Adipocyte (in vitro differentiated cells): ENCODE measurements at places on chromosomes 12 and 14.
A peak's percentile ranks its signal among the peaks of the same experiment; 100 is the strongest.

DNA sequence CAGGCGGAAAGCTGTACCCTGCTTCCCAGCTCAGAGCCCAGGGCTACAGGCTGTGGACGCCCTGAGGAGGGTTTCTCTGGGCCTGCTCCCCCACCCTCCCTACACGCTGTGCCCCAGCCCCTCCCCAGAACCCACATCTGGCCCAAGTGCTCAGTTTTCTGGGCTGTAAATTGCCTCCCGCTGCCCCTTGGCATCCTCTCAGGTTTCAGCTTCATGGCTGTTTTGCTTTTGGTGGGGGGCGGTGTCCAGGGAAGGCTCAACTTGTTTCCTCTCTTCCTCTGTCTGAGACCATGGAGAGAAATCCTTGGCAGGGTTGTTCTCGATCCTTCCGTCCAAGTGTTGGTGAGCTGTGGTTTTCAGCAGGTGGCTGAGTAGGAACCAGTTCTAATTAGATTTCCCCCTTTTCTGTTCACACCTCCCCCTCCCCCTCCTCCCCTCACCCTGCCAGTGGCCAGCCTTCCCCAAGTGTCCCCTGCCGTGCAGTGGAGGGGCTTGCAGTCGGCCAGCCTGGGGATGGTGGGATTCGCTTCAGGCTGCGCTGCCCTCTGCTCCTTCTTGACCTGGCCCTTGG is 61.8 kb downstream of the TSPAN9 start:
- DNase-seq: no peak

GRCh38 chr12:131896811-131897270 is 2.4 kb downstream of the ULK1 start:
- peak; percentile 87 for DNase-seq

DNA sequence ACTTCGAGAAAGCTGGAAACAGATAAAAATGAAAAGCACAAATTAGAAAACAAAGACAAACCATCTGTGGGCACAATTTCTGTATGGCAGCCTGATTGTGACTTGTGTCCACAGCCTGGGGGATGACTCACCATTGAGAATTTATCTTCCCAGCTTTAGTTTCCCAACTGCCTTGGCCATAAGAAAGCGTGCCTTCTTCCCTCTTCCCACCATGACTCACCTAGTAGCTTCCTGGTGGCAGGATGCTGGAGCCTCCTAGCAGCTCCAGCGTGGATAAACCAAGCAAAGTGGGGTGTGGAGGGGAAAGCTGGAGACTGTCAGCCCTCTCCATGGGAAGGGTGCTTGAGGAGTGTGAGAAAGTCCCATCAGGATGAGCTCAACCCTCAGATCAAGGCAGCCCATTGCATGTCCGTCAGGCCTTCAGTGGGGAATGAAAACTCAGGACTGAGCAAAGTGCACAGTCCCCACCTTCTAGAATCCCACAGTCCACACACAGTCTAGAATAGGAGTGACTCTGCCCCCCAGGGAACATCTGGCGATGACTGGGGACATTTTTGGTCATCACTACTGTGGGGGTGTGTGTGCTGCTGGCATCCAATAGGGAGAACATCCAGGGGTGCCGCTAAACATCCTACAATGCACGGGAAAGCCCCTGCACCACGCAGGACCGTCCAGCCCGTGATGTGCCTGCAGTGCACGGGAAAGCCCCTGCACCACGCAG is 22.4 kb upstream of the SERPINA6 start:
- DNase-seq: peak; percentile 88

- no peak for DNase-seq
Observed at GRCh38 chr12:65924716-65925115, 100.4 kb downstream of the HMGA2 start.

GRCh38 chr12:18546399-18546798 is 191.4 kb downstream of the PLCZ1 start:
- peak; percentile 87 for DNase-seq

GRCh38 chr12:7108796-7109571 is at the start of gene C1RL:
Gene C1RL, minus strand, starts transcription at chr12:7109214. Its CDS starts 34 bp downstream, at chr12:7109180.
- DNase-seq: peak; percentile 94

DNA sequence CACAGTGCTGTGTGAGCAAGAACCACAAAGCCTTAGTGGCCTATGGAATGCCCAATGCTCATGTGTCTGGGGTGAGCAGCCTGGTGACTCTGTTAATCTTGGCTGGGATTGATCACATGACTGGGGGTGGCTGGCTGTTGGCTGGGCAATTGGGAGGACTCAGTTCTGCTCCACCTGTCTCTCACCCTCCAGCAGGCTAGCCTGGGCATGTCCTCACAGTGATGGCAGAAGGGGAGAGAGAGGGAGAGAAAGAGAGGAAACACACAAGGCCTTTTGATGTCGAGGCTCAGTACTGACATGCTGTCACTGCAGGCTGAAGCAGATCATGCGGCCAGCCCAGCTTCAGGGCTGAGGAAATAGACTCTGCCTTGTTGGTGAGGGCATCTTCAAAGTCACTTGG is 136.8 kb downstream of the TBX5 start:
- DNase-seq: no peak

- DNase-seq: no peak
Observed at GRCh38 chr12:94103986-94104385, 44.4 kb upstream of the PLXNC1 start.
